Stimulated activated CD8-positive, alpha-beta memory T cell treated with anti-CD3 and anti-CD28 coated beads, Interleukin-4, amount 100 ng/mL, for 4 hours (primary cell): ENCODE measurements at places on chromosomes 7 and 10.

- no peak for DNase-seq
Measured at GRCh38 chr7:90487808-90488207, 18.4 kb downstream of the PTTG1IP2 start.

DNA sequence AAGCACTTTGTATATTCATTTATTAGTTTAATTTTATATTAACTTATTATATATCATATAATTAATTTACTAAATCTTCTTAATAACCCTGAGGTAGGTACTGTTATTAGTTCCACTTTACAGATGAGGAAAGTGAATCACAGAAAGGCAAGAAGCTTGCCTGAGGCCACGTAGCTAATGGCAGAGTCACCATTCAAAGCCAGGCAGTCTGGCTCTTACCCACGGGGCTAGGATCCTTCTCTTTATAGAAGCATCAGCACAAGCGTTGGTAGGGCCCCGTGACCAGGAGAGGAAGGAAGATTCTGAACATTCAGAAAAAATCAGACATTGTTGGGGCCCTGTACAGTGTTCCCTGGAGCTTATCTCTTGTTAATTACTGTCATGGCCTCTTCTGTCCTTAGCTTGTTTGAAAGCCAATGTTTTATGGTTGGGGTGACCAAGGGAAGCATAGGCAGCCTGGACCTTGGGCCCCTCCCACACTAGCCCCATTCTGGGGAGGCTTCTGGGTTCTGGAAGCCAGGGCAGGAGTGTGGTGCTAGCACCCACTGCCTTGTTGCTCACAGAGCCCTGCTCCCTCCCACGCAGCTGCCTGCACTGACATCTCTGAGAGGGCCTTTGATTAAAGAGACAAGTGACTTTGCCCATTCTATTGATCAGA lies 31.1 kb upstream of the SLF2 start:
- no peak for DNase-seq

DNA sequence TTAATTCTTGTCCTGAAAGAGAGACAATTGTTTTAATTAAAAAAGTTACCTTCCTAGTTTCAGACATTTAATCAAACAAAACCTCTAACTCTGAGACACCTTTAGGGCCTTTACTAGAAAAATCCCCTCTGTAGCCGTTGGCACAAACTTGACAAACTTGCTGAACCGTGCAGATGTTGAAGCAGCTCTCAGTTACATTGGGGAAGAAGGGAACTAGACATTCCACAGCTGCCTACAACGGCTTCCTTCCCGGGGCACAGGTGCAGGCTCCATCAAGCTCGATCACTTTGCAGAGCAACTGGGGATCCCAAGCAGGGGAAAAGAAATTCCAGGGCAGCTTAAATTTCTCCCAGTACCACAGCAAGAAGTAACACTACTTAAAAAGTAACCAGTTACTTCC lies 141.3 kb downstream of the SKAP2 start:
- no peak for DNase-seq

GRCh38 chr10:100501423-100501822 lies 18.2 kb downstream of the SEC31B start:
- DNase-seq = no peak

DNA sequence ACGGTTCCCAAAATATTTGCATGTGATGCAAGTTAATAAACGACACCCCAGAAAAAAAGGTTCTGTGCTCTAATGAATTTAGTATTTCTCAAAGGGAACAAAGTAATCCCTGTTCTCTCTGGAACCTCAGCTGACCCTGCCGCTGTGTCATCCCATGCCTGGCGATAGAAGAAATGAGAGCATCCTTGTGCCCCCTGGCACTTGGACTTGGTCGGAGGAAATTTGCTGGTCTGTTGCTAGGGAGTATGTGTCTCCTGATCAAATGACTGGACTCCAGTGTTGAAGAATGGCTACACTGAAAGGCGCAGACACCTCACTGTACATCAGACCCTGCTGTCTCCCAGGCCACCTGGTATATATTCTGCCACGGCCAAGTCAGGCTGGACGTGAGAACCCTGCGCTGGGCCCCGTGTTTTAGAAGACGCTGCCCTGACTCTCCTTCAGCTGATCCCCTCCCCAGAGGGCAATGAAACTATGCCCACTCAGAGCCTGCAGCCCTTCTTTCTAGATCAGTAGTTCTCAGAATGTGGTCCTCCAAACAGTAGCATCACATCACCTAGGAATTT lies 67.2 kb downstream of the THNSL1 start:
- no peak for DNase-seq

DNA sequence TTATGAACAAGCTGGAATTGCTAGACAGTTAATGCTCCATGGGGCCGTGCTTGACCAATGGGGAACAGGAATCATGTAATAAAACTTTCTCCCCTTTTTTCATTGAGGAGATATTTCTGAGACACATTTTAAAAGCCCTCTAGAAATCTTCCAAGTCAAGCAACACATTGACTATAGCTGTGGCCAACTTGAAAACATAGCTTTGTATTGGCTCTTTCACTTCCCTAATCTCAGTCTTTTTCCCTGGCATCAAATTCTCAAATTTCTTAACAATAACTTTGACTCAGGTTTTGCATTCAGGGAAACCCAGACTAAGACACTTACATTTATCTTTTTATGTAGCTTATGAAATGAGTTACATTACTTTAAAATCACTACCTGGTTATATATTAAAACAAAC lies 947.1 kb upstream of the MBL2 start:
- no peak for DNase-seq

DNA sequence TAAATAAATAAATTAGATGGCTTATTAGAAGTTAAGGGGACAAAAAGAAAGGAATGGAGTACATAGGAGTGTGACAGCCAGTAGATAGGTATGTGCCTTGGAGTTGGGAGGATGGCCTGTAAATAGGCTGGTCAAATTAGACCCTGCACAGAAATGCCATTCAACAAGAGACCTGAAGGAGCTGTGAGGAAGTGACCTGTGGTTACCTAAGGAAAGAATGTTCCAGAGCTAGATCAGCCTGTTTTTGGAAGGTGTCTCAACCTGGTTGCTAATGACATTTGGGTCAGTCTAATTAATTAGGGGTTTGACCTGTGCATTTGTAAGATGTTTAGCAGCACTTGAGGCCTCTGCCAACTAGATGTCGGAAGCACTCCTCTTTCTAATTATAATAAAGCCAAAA lies 315.3 kb upstream of the PLXDC2 start:
- no peak for DNase-seq

DNA sequence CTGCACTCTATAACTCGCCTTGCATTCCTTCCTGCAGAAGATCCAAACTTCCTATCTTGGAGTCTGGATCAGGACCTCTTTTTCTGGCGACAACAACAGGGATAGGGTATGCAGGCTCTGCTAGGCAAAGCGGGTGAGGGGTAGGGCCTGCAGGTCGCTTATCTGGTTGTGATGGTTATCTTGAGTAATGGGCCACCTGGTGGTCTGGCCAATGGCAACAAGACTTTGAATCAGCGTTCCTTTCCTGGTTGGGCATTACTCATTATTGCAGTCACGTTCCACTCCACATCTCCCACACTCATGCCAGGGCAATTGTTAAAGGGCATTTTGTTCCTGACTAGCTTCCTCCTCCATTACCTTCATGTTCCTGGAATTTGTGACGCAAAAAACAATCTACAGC lies 48.4 kb upstream of the PLXDC2 start:
- no peak for DNase-seq

- DNase-seq = no peak
Measured at GRCh38 chr10:114374053-114374791, 30.1 kb downstream of the AFAP1L2 start.

DNA sequence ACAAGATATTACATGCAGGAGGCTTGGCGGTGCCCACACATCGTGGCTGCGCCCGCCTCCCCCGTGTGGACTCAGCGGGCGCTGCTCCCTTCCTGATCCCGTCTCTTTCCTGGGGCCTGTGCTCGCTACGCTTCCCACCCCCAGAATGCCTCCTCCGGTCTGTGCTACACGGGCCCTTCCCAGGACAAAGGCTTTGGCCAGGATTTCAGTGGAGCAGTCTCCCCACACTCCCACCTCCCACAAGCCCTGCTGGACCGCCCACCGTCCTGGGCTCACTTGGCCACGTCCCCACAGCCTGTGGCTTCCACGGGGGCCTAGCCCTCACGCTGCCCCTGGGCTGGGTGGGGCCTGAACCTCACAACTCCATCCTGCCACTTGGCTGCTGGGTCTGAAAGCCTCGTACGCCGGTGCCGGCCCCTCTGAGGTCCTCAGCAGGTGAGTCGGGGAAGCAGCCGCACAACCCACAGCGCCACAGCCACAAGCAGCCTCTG lies 17.3 kb downstream of the CFAP46 start:
- DNase-seq = no peak

- DNase-seq = no peak
Measured at GRCh38 chr7:44775383-44776107, 20.9 kb upstream of the PPIA start.

- no peak for DNase-seq
Measured at GRCh38 chr7:73838642-73839041, 3.7 kb downstream of the METTL27 start.

DNA sequence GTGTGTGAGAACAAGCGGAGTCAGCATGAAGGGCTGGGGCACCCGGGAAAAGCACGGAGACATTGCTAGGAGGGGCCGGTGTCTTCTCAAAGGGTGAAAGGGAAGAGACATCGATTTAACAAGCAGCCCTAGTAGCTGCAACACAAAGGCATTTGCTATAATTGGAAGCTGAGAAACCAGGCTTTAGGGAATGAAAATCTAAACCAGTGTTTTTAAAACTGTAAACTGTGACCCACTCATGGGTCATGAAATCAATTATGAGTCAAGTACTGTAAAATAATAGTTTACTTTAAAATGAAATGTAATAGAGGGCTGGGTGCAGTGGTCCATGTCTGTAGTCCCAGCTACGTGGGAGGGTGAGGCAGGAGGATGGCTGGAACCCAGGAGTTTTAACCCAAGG lies 128.7 kb upstream of the RHEB start:
- DNase-seq = no peak

DNA sequence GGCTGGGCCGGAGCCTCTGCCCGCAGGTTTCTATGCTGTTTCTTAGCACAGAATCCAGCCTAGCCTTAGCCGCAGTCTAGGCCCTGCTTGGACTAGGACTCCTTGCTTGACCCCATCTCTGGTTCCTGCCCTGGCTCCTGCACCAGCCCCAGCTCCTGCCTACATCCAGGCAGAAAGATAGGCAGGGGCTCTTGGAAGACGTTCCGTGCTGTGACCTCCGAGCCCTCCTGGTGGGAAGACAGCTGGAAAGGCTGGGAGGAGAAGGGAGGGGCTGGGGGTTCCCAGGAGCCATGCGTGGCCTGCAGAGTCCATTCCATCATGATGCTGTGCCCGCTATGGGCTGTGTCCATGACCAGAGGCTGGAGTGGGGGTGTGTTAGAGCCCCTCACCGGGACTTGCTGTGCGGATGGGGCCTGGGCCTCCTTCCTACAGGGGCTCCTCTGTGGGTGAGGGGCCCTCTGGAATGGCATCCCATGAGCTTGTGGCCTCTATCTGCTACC lies 26.2 kb downstream of the RAMP3 start:
- DNase-seq = no peak

GRCh38 chr10:99431190-99431760 lies 851 bp upstream of the GOT1 start:
- DNase-seq = no peak

DNA sequence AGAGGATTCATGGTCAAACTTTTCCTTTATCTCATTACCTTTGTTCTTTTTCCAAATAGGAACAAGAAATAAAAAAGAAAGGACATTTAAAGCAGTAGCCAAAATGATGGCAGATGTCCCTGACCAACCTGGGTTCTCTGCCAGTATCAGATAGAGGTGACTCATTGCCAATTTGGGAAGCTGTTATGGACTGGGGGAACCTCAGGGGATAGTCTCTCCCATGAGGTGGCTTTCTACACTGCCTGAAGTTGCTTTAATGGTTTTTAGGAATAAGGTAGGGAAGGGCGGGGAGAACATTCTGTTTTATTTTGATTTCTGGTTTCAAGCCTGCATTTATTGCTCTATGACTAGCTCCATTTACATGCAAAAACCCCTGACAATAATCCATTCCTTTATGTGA lies 457.9 kb upstream of the TPK1 start:
- DNase-seq = no peak

- DNase-seq = no peak
Measured at GRCh38 chr7:32204361-32205018, 134.3 kb upstream of the PDE1C start.

DNA sequence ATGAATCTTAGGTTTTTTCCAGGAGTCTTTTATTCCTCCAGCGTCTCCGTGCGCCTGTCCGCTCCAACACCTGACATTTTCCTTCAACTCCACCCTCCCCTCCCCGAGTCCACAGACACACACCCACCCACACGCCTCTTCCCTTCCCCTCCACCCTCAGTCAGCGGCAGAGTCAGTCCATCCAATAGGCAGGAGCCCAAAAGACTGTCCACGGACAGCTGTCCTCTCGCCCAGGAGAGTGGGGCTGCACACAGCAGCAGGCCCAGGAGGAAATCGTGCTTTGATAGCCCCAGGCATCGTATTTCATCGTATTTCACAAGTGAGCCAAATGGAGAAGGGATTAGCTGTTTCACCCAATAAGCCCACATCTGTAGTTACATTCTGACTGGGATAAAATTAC lies 285.1 kb downstream of the ZEB1 start:
- DNase-seq = no peak

DNA sequence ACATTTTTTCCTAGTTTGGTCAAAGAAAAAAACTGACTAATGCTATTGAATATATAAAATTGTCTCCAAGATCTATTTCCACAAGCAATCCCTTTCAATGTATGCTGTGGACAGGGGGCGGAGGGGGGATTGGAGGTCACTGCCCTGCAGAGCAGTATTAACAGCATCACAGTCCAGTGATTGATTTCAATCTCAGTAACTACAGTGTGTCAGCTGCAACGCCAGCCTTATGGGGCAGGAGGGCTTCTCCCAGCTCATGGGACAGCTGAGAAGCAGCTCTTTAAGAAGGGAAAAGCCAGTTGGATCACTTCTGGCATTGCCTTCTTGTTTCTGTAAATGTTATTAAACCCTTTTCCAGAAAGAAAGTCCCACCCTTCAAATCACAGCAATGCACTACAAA lies 65.0 kb downstream of the RAPGEF5 start:
- no peak for DNase-seq

- no peak for DNase-seq
Measured at GRCh38 chr10:89741126-89741762, 39.9 kb downstream of the KIF20B start.

GRCh38 chr10:129958629-129959543 lies 5.2 kb downstream of the EBF3 start:
- no peak for DNase-seq

DNA sequence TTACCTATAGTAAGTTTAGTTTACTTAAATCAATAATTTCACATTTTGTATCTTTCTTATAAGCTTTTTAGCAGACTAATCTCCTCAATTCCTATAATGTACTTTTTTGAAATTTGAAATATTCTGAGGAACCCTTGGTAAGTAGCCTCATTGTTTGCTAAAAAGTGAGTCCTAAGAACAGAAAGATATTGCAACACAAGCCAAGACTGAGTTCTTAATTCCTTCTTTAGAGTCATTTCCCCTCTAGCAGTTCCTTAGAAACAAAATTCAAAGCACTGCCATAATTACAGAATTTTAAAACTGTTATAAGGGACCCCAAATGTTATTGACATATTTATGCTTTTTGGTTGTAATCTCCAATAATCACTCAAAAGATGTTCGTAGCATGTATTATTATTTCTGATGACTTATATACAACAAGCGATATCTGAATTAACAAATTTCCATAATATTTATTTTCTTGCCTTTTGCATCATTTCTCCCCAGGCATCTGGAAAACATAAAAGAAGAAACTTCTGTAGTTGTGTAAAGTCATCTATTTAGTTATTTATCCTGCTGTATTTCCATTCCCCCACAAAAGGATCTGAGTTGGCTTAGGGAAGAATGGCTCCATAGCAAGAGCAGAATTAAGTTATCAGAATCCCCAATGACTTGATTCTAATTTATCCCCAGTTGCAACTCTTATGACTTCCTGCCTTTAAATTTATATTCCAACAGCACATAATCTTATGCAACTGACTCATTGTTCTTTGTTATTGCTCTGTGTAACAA lies 67.8 kb downstream of the TMEM26 start:
- no peak for DNase-seq
